ENCODE measurements at places on chromosomes 13 and 19. TPM values are rescaled to one million over a fixed set of nuclear protein-coding genes. Genes with fewer than 3 reads are reported as not detected.

The TMEM38A gene
- 0.54 TPM for total RNA-seq

The SOX1 gene
- total RNA-seq = not detected

The TEX26 gene
- not detected for total RNA-seq

The CNN1 gene
- under 0.01 TPM for total RNA-seq

The FARSA gene
- total RNA-seq = 134 TPM

The CEACAM7 gene
- total RNA-seq = not detected

GRCh38 chr19:48770266-48770665 is 14.9 kb downstream of the FGF21 start:
- DNase-seq = no peak

GRCh38 chr13:34647379-34648150 is 294.5 kb upstream of the NBEA start:
- no peak for DNase-seq

- no peak for DNase-seq
Observed at GRCh38 chr19:38194061-38194701, 29.8 kb downstream of the DPF1 start.

GRCh38 chr13:52599848-52600603 is 42.2 kb upstream of the HNRNPA1L2 start:
- peak; percentile 24 for DNase-seq

The SIGLEC8 gene
- total RNA-seq = 0.27 TPM

The B3GNT8 gene
- total RNA-seq = 18.0 TPM
